ENCODE measurements at places on chromosomes 1 and 21. TPM values are rescaled to one million over a fixed set of nuclear protein-coding genes. Genes with fewer than 3 reads are reported as not detected.

OR6K3 gene
- polyA plus RNA-seq: not detected

SPATA17 gene
- polyA plus RNA-seq: 0.58 TPM

SPATA21 gene
- 0.31 TPM for polyA plus RNA-seq

IFI44 gene
- polyA plus RNA-seq: 23.8 TPM

USP25 gene
- polyA plus RNA-seq: 14.2 TPM

PTPN22 gene
- 2.1 TPM for polyA plus RNA-seq

S100B gene
- polyA plus RNA-seq: 13.7 TPM

NR5A2 gene
- polyA plus RNA-seq: 0.33 TPM

KCND3 gene
- polyA plus RNA-seq: 2.1 TPM

TSTD1 gene
- 186 TPM for polyA plus RNA-seq

S100A14 gene
- 244 TPM for polyA plus RNA-seq

OBSCN gene
- 7.7 TPM for polyA plus RNA-seq

SRM gene
- 149 TPM for polyA plus RNA-seq

TMEM240 gene
- polyA plus RNA-seq: 4.5 TPM

GNG4 gene
- 4.6 TPM for polyA plus RNA-seq

GPR157 gene
- polyA plus RNA-seq: 3.7 TPM

RNF207 gene
- 3.9 TPM for polyA plus RNA-seq

All from stomach (tissue), 19 donors.